ENCODE measurements at places on chromosomes 11 and 22.

GRCh38 chr11:28969832-28970231, 861.6 kb downstream of the METTL15 start:
- no peak for DNase-seq

- DNase-seq = no peak
These were observed 65.2 kb downstream of the PIWIL4 start for GRCh38 chr11:94632356-94632755.

GRCh38 chr11:88171982-88172381, 3.3 kb downstream of the RAB38 start:
- DNase-seq = no peak

DNA sequence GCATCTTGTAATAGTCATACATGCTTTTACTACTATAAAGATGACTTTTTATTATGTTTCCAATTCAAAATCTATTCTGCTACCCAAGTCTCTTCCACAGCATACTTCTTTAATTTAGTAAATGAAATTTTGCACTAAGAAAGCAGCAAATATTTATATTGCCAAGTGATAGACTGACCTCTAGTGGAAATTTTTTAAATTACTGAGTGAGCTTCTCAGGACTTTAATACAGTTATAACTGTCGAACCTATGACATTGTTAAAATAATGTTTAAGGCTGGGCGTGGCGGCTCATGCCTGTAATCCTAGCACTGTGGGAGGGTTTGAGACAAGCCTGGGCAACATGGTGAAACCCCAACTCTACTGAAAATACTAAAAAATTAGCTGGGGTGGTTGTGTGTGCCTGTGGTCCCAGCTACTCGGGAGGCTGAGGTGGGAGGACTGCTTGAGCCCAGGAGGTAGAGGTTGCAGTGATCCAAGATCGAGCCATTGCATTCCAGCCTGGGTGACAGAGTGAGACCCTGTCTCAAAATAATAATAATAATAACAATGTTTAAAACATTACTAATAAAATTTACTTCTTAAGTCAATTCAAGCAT, 27.3 kb downstream of the STK33 start:
- DNase-seq = no peak

GRCh38 chr11:59761993-59762392, 6.8 kb downstream of the STX3 start:
- DNase-seq = no peak

- DNase-seq = peak; percentile 41
These were observed 4.9 kb downstream of the LTO1 start for GRCh38 chr11:69670158-69670845.

DNA sequence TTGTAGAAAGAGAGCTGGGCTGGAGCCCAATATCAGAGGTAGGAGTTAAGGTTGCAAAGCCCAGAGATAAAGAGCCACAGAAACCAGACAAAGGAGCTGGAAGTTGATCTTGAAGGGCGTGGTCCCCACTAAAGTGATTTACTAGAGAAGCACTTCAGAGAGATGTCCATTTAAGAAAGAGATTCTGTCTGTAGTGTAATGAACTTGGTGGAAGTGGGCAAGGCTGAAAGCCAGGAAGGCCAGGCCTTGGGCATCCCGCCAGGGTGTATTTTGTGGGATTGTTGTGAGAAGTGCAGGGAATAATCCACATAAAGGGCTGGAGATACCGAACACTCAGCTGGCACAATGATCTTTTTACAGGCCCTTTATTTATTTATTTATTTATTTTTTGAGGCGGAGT, 1398.8 kb downstream of the TBC1D22A start:
- no peak for DNase-seq

- DNase-seq = no peak
These were observed 11.6 kb downstream of the GRIK4 start for GRCh38 chr11:120523196-120523595.

- no peak for DNase-seq
These were observed 25.8 kb downstream of the KCNQ1OT1 start for GRCh38 chr11:2673871-2674471.

- no peak for DNase-seq
These were observed 39.6 kb downstream of the LIF start for GRCh38 chr22:30206944-30207343.

DNA sequence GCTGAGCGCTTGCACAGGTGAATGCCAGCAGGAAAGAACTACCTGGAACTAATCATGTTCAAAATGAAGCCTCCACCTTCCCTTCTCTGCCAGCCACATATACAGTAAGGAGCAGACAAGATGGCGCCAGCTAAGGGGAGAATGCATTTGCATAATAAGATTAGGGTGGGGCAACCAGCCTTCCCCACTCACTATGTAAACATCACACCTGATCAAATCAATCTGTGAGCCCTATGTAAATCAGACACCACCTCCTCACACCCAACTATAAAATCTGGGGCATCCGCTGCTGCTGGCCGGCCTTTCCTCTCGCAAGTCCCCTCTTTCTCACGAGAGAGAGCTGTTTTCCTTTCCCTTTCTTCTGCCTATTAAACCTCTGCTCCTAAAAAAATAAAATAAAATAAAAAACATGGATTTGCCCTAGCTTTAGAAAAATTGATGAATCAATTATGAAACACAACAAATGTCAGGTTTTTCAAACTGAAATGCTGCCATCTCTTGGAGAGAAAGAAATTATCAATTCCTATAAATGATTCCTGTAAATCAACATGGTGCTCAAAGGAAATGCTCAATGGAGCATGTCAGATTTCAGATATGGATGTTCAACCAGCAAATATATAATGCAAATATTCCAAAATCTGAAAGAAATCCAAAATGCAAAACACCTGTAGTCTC, 108.9 kb downstream of the SGSM3 start:
- no peak for DNase-seq

- DNase-seq = no peak
These were observed 177.8 kb upstream of the MPPED2 start for GRCh38 chr11:30763951-30764350.

GRCh38 chr22:29011240-29012100, 50.2 kb downstream of the C22orf31 start:
- no peak for DNase-seq

DNA sequence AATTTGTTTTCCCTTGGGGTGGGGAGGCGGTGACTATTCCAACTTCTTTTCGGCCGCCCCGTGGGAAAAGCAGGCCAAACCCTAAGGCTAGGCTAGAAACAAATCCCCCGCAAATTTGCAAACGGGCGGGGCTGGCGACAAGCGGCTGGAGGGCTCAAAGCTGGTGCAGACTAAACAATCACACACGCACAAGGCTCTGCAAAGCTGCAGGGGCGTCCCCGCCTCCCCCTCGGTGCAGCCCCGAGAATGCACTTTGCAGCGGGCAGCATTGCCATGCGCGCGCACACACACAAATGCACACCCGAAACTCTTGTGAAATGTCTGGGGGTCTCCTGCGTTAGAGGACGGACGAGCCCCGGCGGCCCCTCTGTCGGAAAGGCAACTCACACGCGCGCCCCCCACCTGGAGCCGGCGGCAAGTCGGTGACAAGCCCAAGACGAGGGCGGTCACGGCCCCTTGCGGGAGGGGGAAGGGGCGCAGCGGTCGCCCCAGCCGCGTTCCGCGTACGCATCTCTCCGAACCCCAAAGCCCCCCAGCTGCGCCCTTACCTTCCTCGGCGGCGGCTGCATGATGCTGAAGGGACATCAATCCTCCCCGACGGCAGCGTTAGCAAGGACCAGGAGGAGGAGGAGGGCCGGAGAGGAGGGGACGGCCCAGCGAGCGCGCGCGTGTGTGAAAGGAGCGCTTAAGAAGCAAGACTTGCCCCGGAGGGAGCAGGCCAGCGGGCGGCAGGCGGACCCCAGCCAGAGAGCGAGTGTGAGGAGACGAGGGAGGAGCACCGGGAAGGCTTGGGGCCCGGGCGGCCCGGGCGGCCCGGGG, 600 bp downstream of the FCHSD2 start:
- peak; percentile 72 for DNase-seq

DNA sequence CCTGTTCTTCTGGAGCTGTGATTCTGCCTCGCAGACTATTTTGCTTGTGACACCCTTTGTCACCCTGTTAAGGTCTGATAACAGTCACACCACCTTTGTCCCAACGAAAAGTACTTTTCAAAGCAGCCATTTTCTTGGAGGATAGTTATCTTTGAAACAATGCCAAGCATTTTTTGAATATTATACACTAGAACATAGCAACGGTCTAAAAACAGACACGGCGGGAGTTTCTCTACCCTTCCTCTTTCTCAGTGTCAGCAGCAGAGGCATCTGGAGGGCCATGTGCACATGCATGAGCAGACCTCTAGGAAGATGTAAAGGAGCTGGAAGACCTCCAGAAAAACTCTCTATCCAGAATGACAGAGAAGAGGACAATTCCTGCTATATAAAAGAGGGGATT, 86.5 kb downstream of the TRPC6 start:
- DNase-seq = no peak

DNA sequence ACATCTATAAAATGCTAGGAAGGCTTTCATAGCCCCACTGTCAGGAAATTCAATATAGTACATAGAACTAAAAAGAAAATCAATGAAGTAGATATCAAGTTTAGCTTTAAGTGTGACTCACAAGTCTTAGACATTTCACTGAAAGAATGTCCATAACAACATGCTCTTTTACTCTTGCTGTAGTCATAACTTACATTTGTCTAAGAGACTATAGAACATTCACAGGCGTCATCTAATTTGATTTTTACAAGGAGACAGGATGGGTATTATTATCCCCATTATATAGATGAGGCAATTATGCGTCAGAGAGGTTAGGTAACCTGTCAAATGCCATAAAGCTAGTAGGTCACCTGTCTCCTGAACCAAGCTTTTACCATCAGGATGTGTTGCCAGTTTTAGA, 36.9 kb downstream of the BDNF start:
- DNase-seq = no peak

DNA sequence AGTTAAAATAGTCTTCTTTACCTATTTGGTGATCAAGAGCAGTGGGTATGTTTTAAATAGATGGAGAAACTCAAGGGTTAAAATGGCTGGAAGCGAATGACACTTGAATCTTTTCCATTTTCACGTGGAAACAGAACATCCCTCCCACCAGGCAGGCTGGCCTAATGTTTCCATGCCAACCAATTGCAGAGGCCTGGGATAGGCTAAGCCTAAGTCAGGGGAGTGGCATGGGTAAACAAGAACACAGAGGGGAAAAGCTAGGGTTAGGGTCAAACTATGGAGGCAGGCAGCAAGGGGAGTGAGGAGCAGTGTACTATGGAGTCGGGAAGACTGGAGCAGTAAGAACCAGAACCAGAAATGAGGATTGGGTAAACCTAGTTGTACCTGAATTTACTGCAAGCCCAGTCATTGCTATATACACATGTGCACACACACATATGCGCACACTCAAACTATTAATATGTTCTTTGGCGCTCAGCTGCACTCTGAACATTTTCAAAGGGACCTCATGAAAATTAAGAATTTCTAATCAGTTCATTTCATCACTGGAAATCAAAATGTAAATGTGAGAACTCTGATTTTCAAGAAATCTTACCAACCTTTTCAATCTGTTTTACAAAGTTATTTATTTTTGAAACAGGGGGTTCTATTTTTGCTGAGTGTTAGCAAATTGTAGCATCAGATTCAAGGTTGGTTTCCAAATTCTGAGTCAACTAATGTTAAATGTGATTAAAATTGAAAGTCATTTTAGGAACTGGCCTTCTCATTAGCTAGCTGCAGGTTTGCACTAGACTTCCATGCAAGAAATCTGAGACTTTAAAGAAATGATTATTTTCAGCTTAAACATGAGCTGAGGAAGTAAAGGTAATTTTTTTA, 327.0 kb upstream of the CCDC90B start:
- DNase-seq = peak; percentile 2

DNA sequence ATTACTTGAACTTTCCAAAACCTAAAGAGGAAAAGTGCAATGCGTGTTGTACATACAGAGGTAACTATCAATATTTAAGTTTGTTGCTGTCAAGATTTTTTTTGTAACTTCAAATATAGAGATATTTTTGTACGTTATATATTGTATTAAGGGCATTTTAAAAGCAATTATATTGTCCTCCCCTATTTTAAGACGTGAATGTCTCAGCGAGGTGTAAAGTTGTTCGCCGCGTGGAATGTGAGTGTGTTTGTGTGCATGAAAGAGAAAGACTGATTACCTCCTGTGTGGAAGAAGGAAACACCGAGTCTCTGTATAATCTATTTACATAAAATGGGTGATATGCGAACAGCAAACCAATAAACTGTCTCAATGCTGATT, 2.1 kb downstream of the ADM start:
- DNase-seq = no peak

- no peak for DNase-seq
These were observed 122.3 kb downstream of the ATXN10 start for GRCh38 chr22:45793892-45794291.

DNA sequence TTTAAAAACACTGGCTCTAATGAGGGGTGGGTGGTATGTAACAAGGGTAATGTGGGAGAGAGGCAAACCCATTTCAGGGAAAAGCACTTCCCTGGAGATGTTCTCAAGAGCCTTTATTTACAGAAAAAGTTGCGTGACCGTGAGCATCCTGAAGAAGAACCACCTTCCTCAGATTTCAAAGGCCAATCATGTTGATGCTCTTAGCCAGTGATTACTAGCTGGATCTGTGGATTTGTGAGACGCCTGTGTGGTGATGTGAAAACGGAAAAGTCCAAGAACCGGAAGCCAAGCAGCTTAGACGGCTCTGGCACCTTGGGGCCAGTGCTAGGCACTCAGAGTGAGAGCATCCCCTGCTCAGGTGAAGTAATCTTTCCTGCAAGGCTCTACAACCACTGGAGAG, 12.6 kb upstream of the UBASH3B start:
- DNase-seq = no peak

DNA sequence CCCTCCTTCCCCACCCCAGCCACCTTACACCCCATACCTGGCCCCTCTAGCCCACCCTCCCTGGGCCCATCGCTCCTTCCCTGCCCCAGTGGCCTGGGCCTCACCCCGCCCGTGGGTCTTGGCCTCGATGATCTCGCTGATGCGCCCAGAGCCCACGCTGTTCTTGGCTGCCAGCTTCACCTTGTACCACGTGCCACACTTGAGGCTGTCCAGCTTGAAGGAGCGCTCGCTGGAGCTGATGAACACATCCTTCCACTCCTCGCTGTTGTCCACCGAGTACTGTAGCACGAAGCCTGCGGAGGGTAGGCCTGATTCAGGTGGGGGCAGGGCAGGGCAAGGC, 110.1 kb downstream of the CEP164 start:
- no peak for DNase-seq

GRCh38 chr11:10541561-10541930, 559 bp upstream of the RNF141 start:
- DNase-seq = no peak

GRCh38 chr11:16946477-16947282, 67.5 kb downstream of the PLEKHA7 start:
- DNase-seq = no peak

DNA sequence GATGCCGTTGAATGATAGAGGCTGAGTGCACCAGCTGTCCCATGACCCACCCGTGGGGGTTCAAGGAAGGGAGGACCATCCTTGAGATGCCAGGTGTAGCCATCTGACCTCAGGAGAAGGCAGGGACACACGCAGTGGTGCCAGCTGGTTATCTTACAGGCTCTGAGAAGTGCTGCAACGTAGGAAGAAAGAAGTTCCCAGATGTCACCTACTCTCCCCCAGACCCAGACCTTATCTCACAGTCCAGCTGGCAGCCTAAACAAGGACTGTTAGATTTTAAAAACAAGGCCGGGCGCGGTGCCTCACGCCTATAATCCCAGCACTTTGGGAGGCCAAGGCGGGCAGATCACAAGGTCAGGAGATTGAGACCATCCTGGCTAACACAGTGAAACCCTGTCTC, 1307.6 kb downstream of the TBC1D22A start:
- no peak for DNase-seq

All from T-helper 1 cell (primary cell).